Colonic mucosa (tissue), 4 donors: ENCODE measurements at places on chromosomes 1 and 21.

DNA sequence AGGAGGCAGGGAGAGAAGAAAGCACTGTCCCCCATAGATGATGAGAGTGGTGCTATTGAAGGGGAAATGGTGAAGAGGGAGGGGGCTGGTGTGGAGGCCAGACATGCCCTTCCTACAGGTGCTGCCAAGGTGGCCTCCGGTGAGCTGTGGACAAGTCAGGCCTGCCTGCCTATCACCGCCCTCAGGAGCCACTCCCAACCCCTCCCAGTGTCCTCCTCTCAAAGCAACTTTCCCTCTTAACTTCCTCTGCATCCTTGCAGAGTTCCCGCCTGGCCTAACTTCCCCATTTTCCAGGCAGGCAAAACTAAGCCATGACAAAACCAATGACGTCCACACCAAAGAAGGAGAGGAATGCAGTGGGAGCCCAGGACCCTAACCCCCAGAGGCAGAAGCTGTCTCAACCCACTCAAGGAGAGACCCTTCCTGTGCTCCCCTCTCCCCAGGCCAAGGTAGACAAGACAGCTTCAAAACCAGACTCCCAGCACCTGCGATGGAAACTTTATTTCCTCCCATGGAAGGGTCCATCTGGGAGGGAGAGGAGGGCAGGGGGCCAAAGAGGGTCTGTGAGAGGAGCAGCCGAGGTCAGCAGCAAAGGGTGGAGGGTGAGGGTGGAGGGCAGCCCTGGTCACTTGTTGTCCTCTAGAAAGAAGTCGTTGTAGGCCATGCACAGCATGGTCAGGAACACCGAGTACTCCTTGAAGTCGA lies 1.0 kb upstream of the S100A6 start:
- peak; percentile 89 for DNase-seq

DNA sequence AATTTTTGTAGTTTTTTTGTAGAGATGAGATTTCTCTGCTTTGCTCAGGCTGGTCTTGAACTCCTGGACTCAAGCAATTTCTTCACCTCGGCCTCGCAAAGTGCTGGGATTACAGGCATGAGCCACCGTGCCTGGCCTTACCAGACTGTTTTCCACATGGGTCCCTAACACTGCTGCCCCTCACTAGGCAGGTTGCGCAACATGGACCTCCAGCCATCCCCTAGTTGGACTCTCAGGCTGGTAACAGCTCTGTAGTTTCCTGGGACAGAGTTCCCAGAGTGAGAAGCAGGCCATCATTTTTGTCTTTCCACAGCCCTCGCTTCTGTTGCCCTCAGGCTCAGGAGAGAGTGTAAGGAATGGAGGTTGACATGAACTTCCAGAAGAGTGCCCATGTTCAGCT lies 156.1 kb downstream of the CTH start:
- no peak for DNase-seq

- no peak for DNase-seq
Observed at GRCh38 chr1:245288796-245289195, 134.0 kb downstream of the KIF26B start.

DNA sequence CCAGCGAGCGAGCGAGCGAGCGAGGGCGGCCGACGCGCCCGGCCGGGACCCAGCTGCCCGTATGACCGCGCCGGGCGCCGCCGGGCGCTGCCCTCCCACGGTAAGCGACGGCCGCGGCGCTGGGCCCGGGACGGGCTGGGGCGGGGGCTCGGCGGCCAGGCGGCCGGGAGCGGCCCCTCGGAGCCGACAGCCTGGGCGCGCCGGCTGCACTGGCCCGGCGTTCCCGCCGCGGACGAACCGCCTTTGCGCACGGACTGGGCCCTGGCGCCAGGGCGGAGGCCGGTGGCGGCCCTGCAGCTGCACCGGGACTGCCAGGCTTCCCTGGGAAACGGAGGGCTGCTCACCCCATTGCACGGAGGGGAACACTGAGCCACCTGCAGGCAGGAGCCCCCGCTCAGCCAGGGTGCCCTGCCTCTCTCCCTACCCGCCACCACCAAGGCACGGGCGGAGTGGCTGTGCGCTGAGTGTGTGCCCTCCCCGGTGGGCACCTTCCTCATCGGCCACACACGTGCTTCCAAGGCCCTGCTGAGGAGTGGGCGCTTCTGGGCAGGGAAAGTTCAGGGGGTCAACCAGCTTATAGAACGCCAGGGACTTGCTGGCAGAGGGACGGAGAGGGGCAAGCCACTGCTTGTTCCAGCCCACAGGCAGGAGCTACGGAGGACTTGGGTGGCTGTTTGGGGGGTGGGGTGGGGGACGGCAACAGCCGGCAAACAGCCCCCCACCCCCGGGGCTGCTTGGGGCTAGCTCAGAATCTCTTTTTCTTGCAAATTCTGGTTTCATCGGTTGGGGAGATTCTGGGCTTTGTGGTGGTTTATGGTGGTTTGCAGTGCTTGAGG lies 532 bp downstream of the CSF1 start:
- DNase-seq, result no peak

- DNase-seq, result no peak
Observed at GRCh38 chr1:2595261-2595811, 8.8 kb downstream of the PRXL2B start.

GRCh38 chr1:172905452-172905851 lies 145.3 kb downstream of the TNFSF18 start:
- no peak for DNase-seq

GRCh38 chr1:157504646-157505045 lies 47.7 kb downstream of the FCRL5 start:
- no peak for DNase-seq

DNA sequence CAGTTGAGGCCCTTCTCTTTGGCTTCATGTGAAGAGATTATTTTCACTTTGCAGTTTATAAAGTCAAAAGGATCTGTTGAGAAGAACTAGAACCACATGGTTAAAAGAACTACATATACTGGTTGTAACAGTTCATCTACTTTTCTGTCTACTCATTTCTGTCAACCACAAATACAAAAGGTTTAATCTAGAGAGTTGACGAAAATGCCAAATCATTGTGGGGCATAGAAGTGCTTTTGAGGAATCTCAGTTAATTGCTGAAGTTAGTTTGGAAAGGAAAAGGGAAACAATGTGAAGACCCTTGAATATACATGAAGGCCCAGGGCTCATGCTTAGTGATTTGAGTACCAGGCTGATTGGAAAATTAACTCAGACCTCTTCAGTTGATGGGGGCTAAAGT lies 415.7 kb upstream of the ZP4 start:
- DNase-seq, result no peak
